ENCODE measurements at places on chromosomes 6 and 20. TPM values are rescaled to one million over a fixed set of nuclear protein-coding genes. Genes with fewer than 3 reads are reported as not detected.

The IL17F gene
- polyA plus RNA-seq = not detected

The CST5 gene
- 0.56 TPM for polyA plus RNA-seq

DNA sequence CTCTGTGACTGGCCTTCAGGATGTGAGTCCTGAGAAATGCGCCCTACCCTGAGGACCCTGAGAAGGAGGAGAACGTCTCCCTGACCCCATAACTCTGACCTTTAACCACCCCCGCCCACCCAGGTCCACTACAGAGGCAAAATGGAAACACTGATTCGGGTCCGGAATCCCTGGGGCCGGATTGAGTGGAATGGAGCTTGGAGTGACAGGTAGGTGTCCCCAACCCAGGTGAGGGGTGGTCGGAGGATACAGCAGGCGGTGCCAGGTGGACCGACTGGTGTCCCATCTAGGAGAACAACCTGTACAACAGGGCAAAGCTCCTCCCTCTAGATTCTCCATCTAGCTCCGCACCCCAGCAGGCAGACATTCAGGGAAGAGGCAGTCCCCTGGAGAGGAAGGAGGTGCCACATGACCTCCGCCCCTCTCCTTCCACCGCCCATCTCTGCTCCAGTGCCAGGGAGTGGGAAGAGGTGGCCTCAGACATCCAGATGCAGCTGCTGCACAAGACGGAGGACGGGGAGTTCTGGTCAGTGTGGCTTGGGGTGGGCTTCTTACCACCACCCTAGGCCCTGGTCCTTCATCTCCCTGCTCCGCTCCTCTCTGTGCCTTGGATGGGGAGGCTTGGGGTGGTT lies 17.6 kb downstream of the CAPN11 start:
- H3K4me3 ChIP-seq = no peak overlapping the region
- no peaks in the 10 kb centered on the region for H3K36me3 ChIP-seq
- H3K27ac ChIP-seq = no peak overlapping the region
- no peaks in the 10 kb centered on the region for H3K4me1 ChIP-seq
- no peak for DNase-seq
- H3K27me3 ChIP-seq = no peaks in the 10 kb centered on the region

GRCh38 chr20:59024111-59024530 lies 4.9 kb downstream of the TUBB1 start:
- H3K27ac ChIP-seq = no peak overlapping the region
- H3K36me3 ChIP-seq = peaks cover 31% of the 10 kb centered on the region
- no peak for DNase-seq
- H3K27me3 ChIP-seq = no peaks in the 10 kb centered on the region

- H3K27me3 ChIP-seq = no peaks in the 10 kb centered on the region
- peak; percentile 64 for DNase-seq
- no peaks in the 10 kb centered on the region for H3K36me3 ChIP-seq
- no peak overlapping the region for H3K27ac ChIP-seq
- H3K4me3 ChIP-seq = no peak overlapping the region
Observed at GRCh38 chr6:139472351-139473015, 98.0 kb upstream of the CITED2 start.

DNA sequence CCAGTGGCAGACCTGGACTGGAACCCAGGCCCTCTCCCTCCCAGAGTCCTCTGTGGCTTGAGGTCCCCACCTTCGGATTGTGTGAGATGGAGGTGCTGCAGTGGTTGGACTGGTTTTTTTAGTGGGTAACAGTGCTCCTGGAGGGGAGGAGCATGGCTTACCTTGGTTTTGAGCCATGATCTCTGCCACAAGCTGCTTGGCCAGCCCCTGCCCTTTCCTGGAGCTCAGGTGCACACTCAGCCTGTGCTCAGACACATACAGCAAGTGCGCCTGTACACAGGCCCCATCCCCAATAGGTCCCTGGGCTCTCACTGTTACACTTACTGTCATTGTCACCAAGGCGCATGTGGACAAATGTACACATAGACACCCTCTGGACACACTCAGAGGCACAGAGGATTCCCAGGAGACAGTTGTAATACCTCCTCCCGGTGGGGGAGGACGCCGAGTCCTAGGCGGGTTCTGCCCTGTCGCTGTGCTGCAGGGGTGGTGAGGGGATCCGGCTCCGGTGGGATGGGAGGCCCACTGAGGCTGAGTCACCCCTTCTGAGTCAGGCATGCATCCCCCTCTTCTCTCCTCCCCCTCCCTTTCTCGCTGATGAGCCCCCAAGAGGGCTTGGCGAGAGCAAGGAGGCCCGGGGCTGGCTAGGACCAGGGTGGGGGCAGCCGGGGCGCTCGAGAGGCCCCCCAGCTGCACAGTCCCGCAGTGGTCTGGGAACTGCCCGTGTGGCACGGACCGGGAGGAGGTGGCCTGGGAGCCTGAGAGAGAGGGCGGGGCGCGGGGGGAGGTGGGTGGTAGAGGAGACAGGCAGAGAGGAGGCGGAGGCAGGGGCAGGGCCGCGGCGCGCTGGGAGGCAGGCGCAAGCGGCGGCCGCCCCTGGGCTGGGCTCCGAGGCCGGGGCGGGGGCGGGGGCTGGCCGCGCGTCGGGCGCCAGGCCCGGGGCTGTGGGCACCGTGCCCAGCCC lies 522 bp upstream of the EPB41L1 start:
- H3K4me3 ChIP-seq = peak overlapping the region; percentile 77
- H3K27me3 ChIP-seq = no peaks in the 10 kb centered on the region
- peak overlapping the region; percentile 64 for H3K27ac ChIP-seq
- H3K4me1 ChIP-seq = peaks cover 23% of the 10 kb centered on the region
- no peaks in the 10 kb centered on the region for H3K36me3 ChIP-seq
- DNase-seq = peak; percentile 84

GRCh38 chr20:24738058-24738775 lies 210.9 kb upstream of the CST7 start:
- no peaks in the 10 kb centered on the region for H3K4me1 ChIP-seq
- no peaks in the 10 kb centered on the region for H3K27me3 ChIP-seq

DNA sequence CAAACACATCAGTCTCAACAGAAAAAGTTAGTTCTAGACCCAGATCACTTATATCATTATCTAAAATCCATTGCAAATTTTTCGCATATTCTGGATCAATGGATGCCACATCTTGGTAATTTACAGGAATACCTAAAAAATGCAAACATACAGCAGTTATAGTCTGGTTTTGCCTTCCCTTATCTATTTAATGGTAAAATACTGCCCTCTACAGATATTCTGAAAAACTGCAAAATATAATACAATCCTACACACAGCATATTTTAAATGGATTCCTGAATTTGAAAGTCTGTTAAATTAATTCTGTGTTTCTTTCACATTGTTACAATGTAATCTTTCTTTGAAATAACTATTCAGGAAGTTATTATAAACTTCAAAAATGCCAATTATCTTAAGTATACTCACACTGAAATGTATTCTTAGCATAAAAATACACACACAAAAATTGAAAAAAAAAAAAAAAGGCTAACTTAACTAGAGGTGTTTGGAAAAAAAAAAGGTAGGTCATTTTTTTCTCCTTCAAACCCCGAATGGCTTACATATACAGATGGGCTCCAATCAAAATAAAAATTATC lies 88.4 kb downstream of the HACE1 start:
- H3K27ac ChIP-seq = no peak overlapping the region
- DNase-seq = peak; percentile 35
- H3K36me3 ChIP-seq = peaks cover 14% of the 10 kb centered on the region
- H3K27me3 ChIP-seq = no peaks in the 10 kb centered on the region
- H3K4me3 ChIP-seq = no peak overlapping the region
- no peaks in the 10 kb centered on the region for H3K4me1 ChIP-seq

DNA sequence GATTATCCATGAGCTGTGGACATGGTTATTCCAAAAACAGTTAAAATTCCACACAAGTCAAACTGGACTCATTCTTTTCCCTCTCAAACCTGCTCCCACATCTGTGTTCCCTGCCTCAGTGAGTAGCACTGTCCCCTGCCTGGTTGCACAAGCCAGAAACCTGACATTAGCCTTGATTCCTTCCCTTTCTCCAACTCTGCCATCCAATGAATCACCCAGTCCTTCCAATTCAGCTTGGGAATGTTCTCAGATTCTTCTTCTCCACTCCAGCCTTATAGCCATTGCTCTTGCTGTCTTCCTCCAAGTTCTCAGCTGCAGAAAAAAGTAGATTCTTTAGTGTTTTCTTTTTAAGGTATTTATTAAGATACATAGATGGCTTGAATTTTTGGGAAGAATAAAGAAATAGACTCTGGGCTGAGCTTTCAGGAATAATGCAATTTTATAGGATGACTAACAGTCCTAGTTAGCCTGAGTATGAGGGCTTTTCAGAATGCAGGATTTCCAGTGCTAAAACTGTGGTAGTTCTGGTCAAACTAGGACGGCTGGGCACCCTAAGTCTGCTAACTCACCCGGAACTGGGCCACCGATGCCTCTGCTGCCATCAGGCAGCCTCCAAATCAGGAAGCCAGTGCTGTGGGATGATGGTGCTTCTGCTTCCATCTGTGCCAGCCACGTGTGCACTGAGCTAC lies 18.2 kb upstream of the SASH1 start:
- no peaks in the 10 kb centered on the region for H3K27me3 ChIP-seq
- H3K4me3 ChIP-seq = no peak overlapping the region
- H3K27ac ChIP-seq = no peak overlapping the region
- H3K36me3 ChIP-seq = no peaks in the 10 kb centered on the region
- peaks cover 4% of the 10 kb centered on the region for H3K4me1 ChIP-seq

GRCh38 chr6:97705568-97705967 lies 422.6 kb upstream of the MMS22L start:
- H3K4me1 ChIP-seq = peaks cover 4% of the 10 kb centered on the region
- H3K36me3 ChIP-seq = no peaks in the 10 kb centered on the region
- no peaks in the 10 kb centered on the region for H3K27me3 ChIP-seq
- no peak overlapping the region for H3K27ac ChIP-seq
- no peak for DNase-seq

GRCh38 chr6:88124925-88125557 lies 41.1 kb downstream of the CNR1 start:
- DNase-seq = no peak
- H3K4me1 ChIP-seq = no peaks in the 10 kb centered on the region
- H3K27me3 ChIP-seq = no peaks in the 10 kb centered on the region
- H3K27ac ChIP-seq = no peak overlapping the region
- H3K36me3 ChIP-seq = no peaks in the 10 kb centered on the region

Data from cardiac muscle cell (in vitro differentiated cells and primary cell).